ENCODE measurements at places on chromosomes 3 and 15.

- no peak for DNase-seq
Observed at GRCh38 chr15:52114261-52115055, 1.9 kb upstream of the BCL2L10 start.

- no peak for DNase-seq
Observed at GRCh38 chr15:96076350-96076749, 254.2 kb upstream of the NR2F2 start.

DNA sequence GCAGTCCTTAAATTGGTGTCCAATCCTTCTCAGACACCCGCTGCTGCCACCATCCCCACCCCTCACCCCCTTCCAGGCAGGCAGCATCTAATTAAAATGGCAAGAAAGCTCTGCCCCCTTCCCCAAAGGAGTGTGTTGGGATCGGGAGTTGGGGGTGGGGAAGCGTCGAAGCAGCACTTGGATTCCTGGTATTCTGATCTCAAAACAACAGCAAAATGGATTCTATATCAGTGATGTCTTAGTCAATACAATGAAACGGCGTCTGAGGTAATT, 1.4 kb downstream of the TNIK start:
- no peak for DNase-seq

GRCh38 chr3:132538072-132538471, 59.0 kb upstream of the ACKR4 start:
- no peak for DNase-seq

DNA sequence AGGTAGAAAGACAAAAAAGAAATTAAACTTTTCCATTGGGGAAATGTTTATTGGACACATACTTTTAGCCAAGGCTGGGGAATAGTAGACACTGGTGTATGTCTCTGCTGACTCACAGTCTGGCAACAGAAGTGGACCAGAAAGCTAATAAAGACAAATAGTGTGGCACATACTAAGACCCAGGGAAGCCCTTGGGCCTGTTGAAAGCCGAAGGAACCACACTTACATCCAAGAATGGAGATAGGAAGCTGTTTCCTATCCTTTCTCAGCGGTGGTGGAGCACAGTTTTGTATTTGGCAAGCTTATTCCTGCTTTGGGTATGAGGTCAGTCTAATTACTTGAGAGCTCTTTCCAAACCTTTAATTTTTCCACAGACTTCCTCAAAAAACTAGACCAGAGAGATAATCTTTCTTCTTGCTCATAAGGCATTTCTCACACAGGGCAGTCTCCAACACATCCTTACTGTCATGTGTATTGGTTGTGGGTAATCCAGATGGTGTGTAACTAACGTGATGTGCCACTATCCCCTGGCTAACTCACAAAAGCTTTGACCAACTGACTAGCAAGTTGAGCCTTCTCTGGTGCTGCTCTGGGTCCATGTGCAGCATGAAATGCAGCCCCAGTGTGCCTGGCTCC, 279.1 kb upstream of the IGF1R start:
- peak; percentile 22 for DNase-seq

- DNase-seq = no peak
Observed at GRCh38 chr3:79250746-79251145, 517.1 kb downstream of the ROBO1 start.

DNA sequence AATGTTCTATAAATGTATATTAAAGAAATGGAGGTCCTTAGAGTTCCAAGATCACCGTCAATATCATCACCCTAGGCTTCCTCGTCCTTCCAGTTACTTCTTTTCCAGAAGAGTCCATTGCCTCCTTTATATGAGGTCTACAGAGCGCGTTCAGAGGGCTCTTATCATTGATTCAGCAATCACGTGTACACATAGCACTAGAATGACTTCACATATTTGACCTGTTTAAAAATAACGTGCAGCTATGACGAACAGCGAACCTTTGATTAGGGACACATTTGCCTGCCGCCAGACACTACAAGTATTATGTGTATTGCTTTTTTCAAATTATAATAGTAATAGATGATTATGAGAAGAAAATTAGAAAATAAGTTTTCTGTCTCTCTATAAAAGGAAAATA, 26.0 kb downstream of the IGF1R start:
- no peak for DNase-seq

- no peak for DNase-seq
Observed at GRCh38 chr3:45566196-45566595, 28.4 kb upstream of the LIMD1 start.

- no peak for DNase-seq
Observed at GRCh38 chr3:88991496-88991895, 115.9 kb upstream of the EPHA3 start.

DNA sequence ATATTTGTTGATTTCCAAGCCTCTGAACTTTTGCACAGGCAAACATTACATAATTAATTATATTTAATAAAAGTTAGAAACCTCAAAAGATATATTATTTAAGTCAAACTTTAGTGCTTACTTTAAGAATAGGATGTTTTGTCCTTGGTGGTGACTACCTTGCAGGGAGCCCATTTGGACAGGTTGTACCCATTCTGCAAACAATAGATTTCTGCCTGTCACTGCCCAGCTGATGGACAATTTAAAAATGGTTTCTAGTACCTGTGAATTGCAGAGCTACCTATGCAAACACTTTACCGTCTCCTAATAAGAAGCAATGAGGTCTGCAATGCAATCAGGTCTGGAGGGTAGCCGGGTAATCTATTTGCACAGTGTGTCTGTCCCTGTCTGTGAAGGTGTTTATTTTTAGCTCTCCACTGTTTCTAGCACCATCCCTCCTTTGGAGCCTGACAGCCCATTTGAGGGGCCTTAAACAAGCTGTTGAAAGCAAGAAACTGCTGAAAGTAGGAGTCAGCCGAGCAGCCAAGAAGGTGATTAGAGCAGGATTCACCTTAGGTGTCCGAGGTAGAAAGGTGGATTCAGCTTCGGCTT, 556.2 kb upstream of the CFAP20DC start:
- DNase-seq = no peak

DNA sequence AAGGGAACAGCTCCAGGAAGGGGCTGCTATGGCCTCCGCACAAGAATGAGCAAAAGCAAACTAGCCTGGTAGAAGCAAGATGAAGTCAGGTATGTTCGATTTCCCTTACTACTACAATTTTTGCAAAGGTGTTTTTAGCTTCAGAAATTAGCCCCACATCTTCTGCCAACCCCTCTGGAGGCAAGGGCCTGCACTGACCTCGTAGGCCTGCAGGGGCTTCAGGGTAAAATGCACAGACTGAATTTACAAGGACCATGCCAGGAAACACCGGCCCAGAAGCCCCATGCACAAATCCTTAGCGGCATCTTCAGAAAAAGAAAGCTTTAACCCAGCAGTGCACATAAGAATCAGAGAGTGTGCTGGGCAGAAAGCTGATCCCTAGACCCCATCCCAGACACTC, 53.0 kb downstream of the SLC6A1 start:
- no peak for DNase-seq

- no peak for DNase-seq
Observed at GRCh38 chr15:68383161-68384074, 48.5 kb downstream of the ITGA11 start.

GRCh38 chr3:59046839-59047238, 3.0 kb downstream of the CFAP20DC start:
- no peak for DNase-seq

- no peak for DNase-seq
Observed at GRCh38 chr15:46502667-46503066, 867.8 kb downstream of the SQOR start.
